ENCODE measurements at places on chromosomes 6 and 20. TPM values are rescaled to one million over a fixed set of nuclear protein-coding genes. Genes with fewer than 3 reads are reported as not detected.

WFDC12 gene
- not detected for total RNA-seq

GFOD1 gene
- total RNA-seq: 16.0 TPM

DNA sequence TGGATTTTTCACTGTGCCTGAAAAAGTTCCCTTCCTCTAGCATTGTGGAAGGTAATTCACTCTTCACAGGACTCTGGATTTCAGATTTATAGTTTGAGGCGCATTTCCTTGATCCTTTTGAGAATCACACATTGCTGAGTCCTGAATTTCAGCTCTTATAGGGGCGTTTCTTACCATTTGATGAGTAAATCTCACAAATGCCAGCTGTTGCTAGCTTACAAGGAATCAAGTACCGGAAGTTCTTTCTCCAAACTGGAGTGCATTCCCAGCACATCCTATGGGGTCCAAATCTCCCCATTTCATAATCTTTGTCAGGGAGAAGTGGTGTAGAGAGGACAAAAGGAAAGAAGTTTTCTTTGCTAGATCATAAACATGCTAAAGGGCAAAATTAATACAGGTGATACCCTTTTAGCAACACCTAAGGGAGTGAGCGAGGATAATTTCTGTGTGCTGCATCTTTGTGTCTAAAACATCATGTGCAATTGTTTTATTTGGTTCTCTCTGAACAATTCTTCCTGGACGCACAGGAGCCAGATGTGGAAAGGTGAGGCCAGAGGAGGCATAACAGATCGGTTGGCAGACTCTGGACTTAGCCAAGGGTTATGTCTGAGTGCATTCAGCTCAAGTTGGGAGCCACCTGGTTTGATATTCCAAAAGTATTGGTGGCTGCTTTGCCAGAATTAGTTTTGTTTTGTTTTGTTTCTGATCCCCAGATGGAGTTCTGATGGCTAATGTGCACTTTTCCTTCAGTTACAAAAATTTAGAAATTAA, 37.4 kb upstream of the EYA2 start:
- H3K27me3 ChIP-seq: no peaks in the 10 kb centered on the region
- no peaks in the 10 kb centered on the region for H3K4me1 ChIP-seq
- no peaks in the 10 kb centered on the region for H3K36me3 ChIP-seq
- DNase-seq: no peak
- H3K4me3 ChIP-seq: no peak overlapping the region

DNA sequence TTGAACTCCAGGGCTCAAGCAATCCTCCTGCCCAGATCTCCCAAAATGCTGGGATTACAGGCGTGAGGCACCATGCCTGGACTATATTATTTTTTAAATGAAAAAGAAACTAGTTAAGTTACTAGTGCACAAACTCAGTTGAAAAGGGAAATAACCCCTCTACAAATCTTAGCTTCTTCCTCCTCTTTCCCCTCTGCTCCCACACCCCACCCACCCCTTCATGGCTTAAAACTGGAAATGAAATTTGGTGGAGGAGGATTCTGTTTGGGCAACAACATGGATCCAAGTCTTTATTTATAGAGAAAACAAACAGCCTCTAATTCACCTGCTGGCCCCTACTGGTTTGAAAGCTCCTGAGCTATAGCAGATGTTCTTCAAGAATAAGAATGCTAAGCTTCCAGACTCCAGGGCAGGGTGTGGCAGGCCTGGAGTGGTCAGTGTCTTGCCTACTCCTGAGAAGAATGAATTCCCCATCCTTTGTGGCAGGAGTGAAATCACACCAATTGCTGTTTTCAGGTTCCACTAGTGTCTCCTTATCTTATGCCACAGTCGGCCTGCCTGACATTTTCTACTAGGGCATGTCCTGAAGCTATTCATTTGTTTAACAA, 73.5 kb downstream of the ZFP64 start:
- H3K27me3 ChIP-seq: no peaks in the 10 kb centered on the region
- H3K27ac ChIP-seq: no peak overlapping the region
- no peaks in the 10 kb centered on the region for H3K36me3 ChIP-seq
- no peak for DNase-seq

GRCh38 chr6:8764733-8765132, 329.4 kb upstream of the SLC35B3 start:
- H3K27ac ChIP-seq: no peak overlapping the region
- no peaks in the 10 kb centered on the region for H3K4me1 ChIP-seq
- no peaks in the 10 kb centered on the region for H3K36me3 ChIP-seq
- no peak for DNase-seq
- no peaks in the 10 kb centered on the region for H3K27me3 ChIP-seq
